Activated B cell treated with CpG ODN at 0.5 μM for 24 hours (primary cell): ENCODE measurements at places on chromosomes 13 and 19. TPM values are rescaled to one million over a fixed set of nuclear protein-coding genes. Genes with fewer than 3 reads are reported as not detected.

GRCh38 chr19:34767951-34768350 lies 5.1 kb downstream of the ZNF599 start:
- H3K4me1 ChIP-seq = peaks cover 11% of the 10 kb centered on the region
- no peaks in the 10 kb centered on the region for H3K27me3 ChIP-seq
- H3K4me3 ChIP-seq = no peak overlapping the region
- no peak overlapping the region for H3K27ac ChIP-seq

DNA sequence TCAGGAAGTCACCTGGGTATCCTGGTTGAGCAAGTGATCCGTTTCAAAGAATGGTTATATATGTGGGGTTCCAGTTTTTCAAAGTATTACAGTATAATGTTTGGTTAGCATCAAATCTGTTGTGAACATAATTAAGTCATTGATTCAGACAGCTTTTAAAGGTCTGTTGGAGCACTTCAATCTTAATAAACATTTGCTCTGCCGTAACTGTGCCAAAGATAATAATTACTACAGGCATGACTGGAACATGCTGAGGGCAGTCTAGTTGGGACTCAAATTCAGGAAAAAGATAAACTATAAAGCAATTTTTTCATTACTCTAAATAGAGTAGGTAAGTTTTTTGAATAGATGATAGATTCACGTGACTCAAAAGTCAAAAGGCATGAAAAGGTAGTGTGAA lies 23.3 kb downstream of the HNRNPM start:
- no peak for DNase-seq
- H3K27me3 ChIP-seq = no peaks in the 10 kb centered on the region
- H3K36me3 ChIP-seq = peaks cover 94% of the 10 kb centered on the region
- H3K4me1 ChIP-seq = peaks cover 13% of the 10 kb centered on the region
- H3K27ac ChIP-seq = no peak overlapping the region

Gene ZNF470
- total RNA-seq = 5.9 and 6.4 TPM in 2 replicates

DNA sequence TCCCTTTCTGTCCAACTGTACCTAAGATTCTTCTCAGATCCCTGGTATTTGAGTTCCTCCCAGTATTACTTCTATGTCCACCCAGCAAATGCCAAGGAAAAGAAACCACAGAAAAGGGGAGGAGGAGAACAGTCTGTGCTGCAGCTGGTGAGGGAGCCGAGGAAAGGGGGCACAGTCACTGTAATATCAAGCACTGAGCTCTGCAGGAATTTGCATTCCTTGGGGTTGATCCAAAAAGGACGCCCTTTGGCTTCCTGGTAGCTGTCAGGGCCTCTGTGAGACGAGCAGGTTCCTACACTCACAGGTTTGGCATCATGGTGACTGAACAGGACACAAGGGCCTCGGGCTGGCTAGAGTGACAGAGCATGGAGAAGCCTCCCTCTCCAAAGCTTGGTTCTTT lies 273.4 kb downstream of the NHLRC3 start:
- peaks cover 6% of the 10 kb centered on the region for H3K4me1 ChIP-seq
- DNase-seq = no peak
- H3K4me3 ChIP-seq = no peak overlapping the region
- H3K36me3 ChIP-seq = no peaks in the 10 kb centered on the region
- H3K27me3 ChIP-seq = no peaks in the 10 kb centered on the region

Gene CACNG7
- total RNA-seq = not detected in 2 replicates

- H3K4me3 ChIP-seq = no peak overlapping the region
- no peak overlapping the region for H3K27ac ChIP-seq
- H3K36me3 ChIP-seq = no peaks in the 10 kb centered on the region
- H3K4me1 ChIP-seq = peaks cover 25% of the 10 kb centered on the region
- H3K27me3 ChIP-seq = peaks cover 3% of the 10 kb centered on the region
Observed at GRCh38 chr13:25847145-25847544, 204.7 kb downstream of the SHISA2 start.

DNA sequence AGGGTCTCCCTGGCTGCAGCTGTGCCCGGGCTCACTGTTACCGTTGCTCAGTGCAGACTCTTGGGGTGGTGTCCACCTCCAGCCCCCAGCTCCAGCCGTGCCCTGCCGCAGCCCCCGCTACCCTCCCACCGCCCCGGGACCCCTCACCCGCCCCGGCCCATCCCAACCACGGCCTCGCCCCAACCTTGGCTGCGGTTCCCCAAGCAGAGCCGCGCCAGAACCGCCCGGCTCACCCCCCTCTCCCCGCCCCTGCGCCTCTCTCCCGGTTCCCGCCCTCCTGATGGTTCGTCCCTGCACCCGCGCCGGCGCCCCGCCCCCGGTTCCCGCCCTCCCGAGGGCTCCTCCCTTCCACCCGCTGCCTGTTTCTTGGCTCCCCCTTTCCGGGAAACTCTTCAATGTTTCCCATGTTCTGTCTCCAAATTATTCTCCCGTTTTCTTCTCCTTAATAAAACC lies 40.3 kb downstream of the ANKRD10 start:
- H3K27me3 ChIP-seq = peaks cover 9% of the 10 kb centered on the region
- peak overlapping the region; percentile 70 for H3K4me3 ChIP-seq
- no peak overlapping the region for H3K27ac ChIP-seq
- peaks cover 2% of the 10 kb centered on the region for H3K36me3 ChIP-seq

Gene PNMA8A
- not detected in 2 replicates for total RNA-seq

DNA sequence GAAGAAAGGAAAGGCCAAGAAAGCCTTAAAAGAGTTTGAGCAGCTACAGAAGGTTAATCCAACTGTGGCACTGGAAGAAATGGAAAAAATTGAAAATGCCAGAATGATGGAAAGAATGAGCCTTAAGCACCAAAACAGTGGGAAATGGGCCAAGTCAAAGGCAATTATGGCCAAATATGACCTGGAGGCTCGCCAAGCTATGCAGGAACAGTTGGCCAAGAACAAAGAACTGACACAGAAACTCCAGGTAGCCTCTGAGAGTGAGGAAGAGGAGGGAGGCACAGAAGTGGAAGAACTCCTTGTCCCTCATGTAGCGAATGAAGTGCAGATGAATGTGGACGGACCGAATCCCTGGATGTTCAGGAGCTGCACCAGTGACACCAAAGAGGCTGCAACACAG lies 5.1 kb downstream of the UTP14C start:
- H3K27me3 ChIP-seq = no peaks in the 10 kb centered on the region
- peaks cover 13% of the 10 kb centered on the region for H3K4me1 ChIP-seq
- DNase-seq = no peak
- H3K4me3 ChIP-seq = no peak overlapping the region
- H3K27ac ChIP-seq = no peak overlapping the region
- H3K36me3 ChIP-seq = peaks cover 55% of the 10 kb centered on the region

Gene FFAR2
- not detected in 2 replicates for total RNA-seq

DNA sequence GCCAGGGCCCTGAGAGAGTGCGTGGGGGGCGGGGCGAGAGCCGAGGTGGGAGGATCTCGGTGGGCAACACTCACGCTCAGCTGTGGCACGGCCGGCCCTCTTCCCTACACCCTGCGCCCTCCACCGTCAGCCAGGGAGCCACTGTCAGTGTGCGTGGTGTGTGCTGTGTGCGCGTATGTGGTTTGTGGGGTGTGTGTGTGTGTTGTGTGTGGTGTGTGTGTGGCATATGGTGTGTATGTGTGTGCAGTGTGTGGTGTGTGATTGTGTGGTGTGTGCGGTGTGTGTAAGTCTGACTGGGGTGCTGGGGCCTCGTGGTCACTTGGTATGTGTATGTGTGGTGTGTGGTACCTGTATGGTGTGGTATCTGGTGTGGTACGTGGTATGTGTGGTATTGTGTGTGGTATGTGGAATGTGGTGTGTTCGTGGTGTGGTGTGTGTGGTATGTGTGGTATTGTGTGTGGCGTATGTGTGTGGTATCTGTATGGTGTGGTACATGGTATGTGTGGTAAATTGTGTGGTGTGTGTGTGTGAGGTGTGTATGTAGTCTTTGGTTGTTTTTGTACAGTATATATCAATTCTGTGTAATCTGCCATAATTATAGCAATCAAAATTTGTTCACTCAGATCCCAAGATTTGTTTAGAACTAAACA lies 5.1 kb downstream of the GRK1 start:
- H3K36me3 ChIP-seq = no peaks in the 10 kb centered on the region
- no peaks in the 10 kb centered on the region for H3K4me1 ChIP-seq
- H3K27me3 ChIP-seq = no peaks in the 10 kb centered on the region
- H3K4me3 ChIP-seq = no peak overlapping the region
- H3K27ac ChIP-seq = no peak overlapping the region

Gene OR7C1
- total RNA-seq = not detected in 2 replicates

- H3K27ac ChIP-seq = no peak overlapping the region
- H3K4me1 ChIP-seq = no peaks in the 10 kb centered on the region
- no peak for DNase-seq
- H3K4me3 ChIP-seq = no peak overlapping the region
Observed at GRCh38 chr19:690203-690602, 5.0 kb downstream of the PRSS57 start.

DNA sequence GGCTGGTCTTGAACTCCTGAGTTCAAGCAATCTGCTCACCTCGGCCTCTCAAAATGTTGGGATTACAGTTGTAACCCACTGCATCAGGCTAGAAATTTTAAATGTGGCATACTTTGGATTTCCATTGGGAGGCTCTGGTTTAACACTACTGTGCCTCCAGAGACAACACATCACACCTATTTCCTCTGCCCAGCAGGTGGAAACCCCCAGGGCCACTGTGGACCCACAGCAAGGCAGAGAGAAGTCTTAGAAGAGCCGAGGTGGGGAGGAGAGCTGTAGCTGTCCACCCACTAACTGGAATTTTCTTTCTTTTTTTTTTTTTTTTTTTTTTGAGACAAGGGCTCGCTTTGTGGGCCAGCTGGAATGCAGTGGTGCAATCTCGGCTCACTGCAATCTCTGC lies 39.4 kb downstream of the IER2 start:
- no peaks in the 10 kb centered on the region for H3K36me3 ChIP-seq
- DNase-seq = no peak
- no peaks in the 10 kb centered on the region for H3K27me3 ChIP-seq
- no peak overlapping the region for H3K4me3 ChIP-seq
- peak overlapping the region; percentile 46 for H3K27ac ChIP-seq
